ENCODE measurements at places on chromosomes 7 and 10.

GRCh38 chr10:71316056-71316785 is 2.8 kb upstream of the SLC29A3 start:
- DNase-seq: no peak

GRCh38 chr10:93576888-93577287 is 10.4 kb downstream of the FFAR4 start:
- DNase-seq: no peak

DNA sequence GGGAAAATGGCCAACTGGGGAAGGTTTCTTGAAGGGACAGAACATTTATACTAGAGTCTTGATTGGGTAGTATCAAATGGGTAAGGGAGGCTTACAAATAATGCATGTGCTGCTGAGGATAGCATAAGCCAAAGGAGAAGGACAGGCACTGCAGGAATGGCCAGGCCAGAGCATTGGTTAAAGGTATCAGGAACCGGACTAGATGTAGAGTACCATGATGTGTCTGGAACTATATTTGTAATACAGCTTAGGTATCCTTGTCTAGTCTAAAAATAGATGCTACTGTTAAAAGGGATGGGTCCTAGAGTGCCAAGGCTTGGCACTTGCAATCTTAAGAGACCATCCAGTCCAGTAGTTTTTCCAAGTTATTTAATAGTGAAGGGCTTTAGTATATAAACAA is 20.3 kb downstream of the TMEM243 start:
- no peak for DNase-seq

GRCh38 chr10:19731560-19731959 is 84.7 kb upstream of the PLXDC2 start:
- no peak for DNase-seq

DNA sequence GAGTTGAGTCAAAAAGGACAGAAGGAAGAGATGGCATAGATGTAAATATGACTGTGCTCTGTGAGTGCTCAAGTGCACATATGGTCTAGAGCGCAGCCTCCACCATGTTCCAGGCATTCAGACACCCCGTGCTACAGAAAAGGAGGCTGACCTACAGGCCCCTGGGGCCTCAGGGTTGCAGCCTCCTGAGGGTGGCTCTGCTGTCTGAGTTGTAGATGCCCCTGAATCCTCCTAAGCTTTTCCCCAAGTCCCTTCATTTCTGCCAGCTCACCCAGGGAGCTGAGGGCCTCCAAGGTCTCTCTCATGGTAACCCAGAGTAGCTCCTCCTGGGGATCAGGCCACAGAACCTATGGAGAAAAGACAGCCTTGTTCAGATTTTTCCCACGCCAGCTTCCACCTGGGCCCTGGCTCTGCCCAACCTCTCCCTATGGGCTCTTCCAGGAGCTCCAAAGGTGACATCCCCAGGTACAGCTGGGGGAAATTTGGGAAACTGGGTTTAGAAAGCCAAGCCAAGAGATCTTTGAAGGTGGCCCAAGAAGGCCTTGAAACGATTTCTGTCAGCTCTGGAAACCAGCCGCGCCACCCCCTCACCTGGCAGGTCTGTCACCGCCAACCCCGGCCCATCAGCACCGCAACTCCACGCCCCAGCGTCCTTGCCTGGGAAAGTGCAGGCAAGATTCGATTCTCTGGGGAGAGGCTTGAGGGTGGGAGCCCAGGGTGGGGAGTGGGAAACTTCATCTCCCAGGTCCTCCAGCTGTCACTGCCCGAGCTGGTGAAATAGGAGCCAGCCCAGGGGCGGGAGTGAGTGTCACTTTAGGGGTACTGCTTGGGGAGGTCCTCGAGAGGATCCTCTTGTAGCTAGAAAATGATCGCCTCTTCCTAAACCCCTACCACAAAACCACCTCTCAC is 2.4 kb downstream of the ZNF467 start:
- no peak for DNase-seq

DNA sequence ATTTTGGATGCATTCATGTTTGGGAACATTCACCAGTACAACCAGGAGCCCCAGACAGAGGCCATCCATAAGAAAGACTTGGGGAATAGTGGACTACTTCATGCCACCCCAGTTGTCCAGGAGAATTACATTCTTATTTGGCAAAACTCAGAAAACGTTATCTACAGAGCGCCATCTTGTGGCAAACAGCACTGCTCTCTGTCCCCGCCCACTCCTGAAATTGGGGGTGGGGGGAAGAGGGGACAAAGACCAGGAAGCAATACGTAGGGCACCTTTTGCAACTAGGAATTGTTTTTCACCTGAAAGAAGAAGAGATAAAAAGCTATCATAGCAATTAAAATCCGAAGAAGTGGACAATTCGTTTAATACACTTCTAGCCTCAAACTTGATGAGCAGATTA is 134.6 kb upstream of the MGMT start:
- DNase-seq: no peak

- no peak for DNase-seq
Measured at GRCh38 chr10:46298477-46299285, 11.9 kb downstream of the ANTXRL start.

GRCh38 chr7:150428671-150429451 is 21.6 kb upstream of the GIMAP8 start:
- no peak for DNase-seq

GRCh38 chr7:113099284-113099919 is 12.8 kb upstream of the GPR85 start:
- DNase-seq: no peak

All from stimulated activated CD8-positive, alpha-beta memory T cell treated with anti-CD3 and anti-CD28 coated beads, Interleukin-4, amount 100 ng/mL, for 4 hours (primary cell).